ENCODE measurements at places on chromosomes 16 and 17.

- DNase-seq = no peak
Measured at GRCh38 chr16:53973021-53973420, 269.1 kb downstream of the FTO start.

DNA sequence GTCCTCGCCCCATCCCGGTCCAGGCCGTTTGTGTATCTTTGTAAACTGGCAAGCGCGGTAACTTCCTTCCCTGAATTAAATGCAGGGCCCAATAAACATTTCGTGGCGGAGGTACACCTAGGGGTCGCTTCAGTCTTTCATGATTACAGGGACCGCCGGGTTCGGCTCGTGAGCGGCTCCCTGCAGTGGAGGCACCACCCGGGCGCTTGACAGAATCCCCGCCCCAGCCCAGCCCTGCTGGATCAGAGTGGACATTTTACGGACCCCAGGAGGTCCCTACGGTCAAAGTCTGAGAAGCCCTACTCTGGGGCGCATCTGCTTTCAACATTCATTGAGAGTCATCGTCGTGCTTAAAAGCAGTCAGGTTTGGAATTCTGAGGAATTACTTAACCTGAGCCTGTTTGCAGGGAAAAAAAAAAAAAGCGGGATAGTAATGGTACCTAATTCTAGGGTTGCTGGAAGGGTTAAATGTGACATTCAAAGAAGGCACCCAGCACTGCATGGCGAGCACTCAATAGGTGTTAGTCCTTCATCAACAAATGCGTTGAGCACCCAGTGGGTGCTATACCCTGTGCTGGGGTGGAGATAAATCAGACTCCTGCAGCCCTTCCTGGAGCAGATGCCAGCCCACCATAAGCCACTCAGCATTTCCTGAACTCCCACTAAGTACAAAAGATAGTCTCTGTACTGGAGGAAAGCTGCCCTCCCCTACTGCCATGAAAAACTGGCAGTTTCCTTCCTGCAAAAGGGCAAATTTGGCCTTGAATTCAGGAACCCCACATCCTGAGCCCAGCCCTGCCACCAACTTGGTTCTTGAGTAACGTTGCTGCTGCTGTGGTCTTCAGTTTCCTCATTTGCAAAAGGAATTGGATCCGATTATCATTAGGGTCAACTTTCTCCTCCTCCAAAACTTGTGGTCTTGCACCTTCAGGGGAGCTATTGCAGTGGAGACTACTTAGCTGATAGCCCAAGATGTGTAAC is 658 bp upstream of the DUSP3 start:
- DNase-seq = no peak

- DNase-seq = peak; percentile 65
Measured at GRCh38 chr17:76681222-76682137, 29.3 kb downstream of the MXRA7 start.

DNA sequence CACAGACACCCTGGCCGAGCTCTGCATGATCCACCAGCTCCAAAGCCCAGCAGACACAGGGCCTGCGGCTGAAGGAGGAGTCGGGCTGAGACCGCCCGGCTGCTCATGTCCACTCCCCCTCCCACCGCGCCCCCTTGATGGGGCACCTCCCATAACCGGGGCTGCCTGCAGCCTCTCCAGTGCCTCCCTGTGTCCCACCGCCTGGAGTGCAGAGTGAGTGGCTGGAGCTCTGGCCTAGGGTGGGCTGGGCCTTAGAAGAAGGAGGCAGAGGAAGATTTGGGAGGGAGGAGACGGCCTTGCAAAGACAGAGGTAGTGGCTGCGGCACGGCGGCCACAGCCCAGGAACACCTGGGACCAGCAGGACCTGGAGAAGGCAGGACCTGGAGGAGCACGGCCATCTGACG is 4.0 kb downstream of the CBFA2T3 start:
- DNase-seq = no peak

- DNase-seq = no peak
Measured at GRCh38 chr17:3282901-3283300, 15.3 kb downstream of the OR3A1 start.

- no peak for DNase-seq
Measured at GRCh38 chr16:69073181-69073702, 32.2 kb upstream of the HAS3 start.
